ENCODE measurements at places on chromosomes 1 and 21. TPM values are rescaled to one million over a fixed set of nuclear protein-coding genes. Genes with fewer than 3 reads are reported as not detected.

DNA sequence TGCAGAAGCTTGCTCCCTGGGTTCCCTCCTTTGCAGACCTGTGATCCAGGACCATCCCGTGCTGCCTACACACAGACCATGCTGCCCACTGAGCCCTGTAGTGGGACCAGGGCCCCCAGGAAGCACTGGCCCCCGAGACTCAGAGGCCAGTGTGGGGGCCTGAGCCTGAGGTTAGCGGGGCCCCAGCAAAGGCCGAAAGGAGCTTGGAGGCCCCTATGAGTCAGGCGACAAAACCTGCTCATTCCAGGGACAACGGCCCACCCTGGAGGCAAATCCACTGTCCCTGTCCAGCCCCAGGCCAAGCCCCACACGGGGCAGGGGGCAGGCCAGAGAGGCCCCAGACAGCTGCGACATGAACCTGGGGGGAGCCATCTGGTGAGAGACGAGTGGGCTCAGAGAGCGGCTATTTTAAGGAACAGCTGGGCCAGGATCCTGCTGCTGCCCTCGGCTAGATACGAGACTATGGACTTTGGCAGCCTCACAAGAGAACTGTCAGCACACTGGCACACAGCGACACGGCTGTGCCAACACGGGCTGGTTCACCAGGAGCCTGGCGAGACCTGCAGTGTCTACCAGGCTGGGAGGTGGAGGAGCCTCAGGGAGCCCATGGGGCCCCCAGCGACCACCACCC lies 74.7 kb downstream of the ARHGEF16 start:
- DNase-seq: no peak
- H3K27ac ChIP-seq: no peak overlapping the region
- peaks cover 12% of the 10 kb centered on the region for H3K4me1 ChIP-seq
- no peaks in the 10 kb centered on the region for H3K36me3 ChIP-seq
- H3K27me3 ChIP-seq: no peaks in the 10 kb centered on the region

DNA sequence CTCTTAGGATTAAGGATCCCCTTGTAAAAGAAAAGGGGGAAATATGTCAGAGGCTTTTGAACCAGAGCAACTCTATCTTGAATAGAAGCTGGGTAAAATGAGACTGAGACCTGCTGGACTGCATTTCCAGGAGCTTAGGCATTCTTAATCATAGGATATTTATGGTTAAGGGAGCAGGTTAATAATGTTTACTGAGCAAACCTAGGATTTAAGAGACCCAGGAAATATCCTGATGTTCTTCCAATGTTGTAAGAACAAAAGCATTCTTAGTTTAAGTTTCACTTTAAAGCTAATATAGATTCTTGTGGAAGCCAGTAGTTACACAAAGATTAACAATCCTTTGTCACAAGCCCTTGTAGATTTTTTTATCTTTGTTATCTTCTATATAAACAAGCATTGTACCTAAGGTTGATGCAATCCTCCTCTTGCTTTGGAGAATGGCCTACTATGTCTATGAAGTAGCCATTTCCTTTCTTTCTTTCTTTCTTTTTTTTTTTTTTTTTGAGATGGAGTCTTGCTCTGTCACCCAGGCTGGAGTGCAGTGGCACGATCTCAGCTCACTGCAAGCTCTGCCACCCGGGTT lies 570.2 kb upstream of the BEND5 start:
- H3K27me3 ChIP-seq: no peaks in the 10 kb centered on the region
- no peak for DNase-seq
- no peak overlapping the region for H3K27ac ChIP-seq
- no peaks in the 10 kb centered on the region for H3K36me3 ChIP-seq
- H3K4me3 ChIP-seq: no peak overlapping the region

DNA sequence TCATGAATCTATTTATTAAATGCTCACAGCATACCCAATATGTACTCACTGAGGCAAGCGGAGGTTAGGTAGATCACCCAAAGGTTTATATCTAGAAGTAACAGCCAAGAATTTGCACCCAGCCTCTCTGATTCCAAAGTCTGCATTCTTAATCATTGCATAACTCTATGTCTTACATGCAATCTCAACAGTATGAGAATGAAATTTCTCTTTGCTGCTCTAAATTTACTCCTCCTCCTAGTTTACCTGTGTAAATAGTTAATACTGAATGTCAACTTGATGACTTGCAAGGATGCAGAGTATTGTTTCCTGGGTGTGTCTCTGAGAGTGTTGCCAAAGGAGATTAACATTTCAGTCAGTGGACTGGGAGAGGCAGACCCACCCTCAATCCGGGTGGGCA lies 840.6 kb downstream of the BRINP3 start:
- no peaks in the 10 kb centered on the region for H3K27me3 ChIP-seq
- no peaks in the 10 kb centered on the region for H3K36me3 ChIP-seq
- H3K27ac ChIP-seq: no peak overlapping the region
- DNase-seq: no peak

- H3K27me3 ChIP-seq: peaks cover 20% of the 10 kb centered on the region
- no peak for DNase-seq
- H3K4me1 ChIP-seq: peaks cover 2% of the 10 kb centered on the region
- H3K4me3 ChIP-seq: no peak overlapping the region
- H3K27ac ChIP-seq: no peak overlapping the region
These were observed 106.5 kb downstream of the PLPP3 start for GRCh38 chr1:56472860-56473259.

The CADM3 gene
- not detected for total RNA-seq
